ENCODE measurements at places on chromosomes 12 and 14.

GRCh38 chr12:48750215-48750614, 33.7 kb upstream of the CCNT1 start:
- no peak for DNase-seq

DNA sequence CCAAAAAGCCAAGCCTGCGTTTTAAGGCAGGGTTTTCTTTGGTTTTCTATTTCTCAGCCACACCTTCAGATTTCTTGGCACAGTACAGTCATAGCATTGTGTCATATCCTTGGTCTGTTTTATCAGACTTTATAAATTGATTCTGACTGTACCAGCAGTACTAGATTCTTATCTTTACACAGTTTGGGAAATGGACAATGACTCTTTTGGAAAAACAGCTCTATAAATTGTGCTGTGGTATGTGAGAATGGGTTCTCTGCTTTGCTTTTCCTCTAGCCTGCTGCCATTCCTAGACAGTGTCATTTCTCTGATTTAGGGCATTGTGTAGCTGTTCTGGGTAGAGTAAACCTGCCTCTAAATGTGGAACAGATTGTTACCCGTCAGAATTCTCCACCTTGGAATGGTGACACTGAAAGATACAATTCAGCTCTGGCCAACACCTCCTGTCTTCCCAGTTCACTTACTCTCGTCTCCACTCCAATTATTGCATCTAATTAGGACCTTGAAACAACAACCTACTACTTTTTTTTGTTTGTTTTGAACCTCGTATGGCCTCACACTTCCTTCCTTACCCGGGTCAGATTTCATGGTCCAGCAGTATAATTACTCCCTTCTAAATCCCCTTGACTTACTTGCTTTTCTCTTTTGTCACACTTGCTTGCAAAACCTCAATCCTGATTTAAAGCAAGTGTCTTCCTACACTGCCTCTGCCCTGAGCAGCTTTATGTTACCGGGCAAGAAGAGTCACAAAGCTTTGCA, 226.3 kb downstream of the ERC1 start:
- DNase-seq: no peak

GRCh38 chr14:52609445-52610044, 56.9 kb downstream of the GPR137C start:
- DNase-seq: no peak

DNA sequence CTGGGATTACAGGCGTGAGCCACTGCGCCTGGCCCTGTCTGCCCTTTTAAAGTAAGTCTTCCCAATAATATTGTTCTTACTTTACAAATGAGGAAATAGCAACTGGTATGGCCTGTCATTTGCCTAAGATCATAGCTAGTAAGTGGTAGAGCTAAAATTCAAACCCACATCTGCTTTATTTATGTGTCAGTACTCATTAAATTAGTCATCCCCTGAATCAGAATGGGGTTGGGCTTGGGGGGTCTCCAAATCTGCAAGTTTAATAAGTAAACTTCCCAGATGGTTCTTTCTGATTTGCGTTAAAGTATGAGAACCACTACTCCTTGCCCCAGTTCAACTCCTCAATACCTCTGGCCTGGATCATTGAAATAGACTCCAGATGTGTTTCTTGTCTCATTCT, 96.2 kb downstream of the FAR2 start:
- no peak for DNase-seq

- DNase-seq: no peak
Observed at GRCh38 chr12:3726456-3726855, 26.5 kb downstream of the CRACR2A start.

DNA sequence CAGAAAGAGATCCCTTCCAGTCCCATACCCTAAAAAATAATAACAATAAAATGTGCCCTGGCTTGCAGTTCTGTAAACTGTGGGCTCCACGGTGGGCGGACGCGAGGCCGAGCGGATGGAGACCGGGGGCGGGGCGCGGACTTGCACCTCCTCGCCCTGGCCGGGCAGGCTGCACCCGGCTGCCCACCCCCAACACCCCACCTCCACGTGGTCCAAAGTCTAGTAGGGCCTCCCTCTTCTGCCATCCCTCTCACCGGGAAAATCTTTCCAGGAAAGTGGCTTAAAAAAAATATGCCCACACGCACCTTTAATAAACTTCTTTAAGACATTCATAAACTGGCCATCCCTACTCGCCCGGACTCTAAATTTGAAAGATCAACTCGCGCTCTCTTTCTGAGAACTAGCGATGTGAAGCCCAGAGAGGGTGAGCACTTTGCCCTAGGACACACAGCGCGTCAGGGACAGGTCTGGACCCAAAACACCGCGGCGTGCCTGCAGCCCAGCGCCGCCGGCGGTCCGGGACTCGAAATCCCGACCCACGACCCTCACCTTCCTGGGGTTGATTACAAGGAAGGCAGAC, 1.9 kb upstream of the BCL11B start:
- no peak for DNase-seq

DNA sequence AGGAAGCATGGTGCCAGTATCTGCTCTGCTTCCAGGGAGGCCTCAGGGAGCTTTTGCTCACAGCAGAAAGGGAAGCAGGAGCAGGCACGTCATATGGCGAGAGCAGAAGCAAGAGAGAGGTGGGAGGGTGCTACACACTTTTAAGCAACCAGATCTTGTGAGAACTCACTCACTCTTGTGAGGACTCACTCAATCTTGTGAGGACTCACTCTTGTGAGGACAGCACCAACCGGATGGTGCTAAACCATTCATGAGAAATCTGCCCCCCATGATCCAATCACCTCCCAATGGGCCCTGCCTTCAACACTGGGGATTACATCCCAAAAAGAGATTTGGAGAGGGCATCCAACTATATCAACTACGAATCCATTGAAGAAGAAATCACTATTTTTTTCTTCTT, 34.3 kb upstream of the LMNTD1 start:
- no peak for DNase-seq

DNA sequence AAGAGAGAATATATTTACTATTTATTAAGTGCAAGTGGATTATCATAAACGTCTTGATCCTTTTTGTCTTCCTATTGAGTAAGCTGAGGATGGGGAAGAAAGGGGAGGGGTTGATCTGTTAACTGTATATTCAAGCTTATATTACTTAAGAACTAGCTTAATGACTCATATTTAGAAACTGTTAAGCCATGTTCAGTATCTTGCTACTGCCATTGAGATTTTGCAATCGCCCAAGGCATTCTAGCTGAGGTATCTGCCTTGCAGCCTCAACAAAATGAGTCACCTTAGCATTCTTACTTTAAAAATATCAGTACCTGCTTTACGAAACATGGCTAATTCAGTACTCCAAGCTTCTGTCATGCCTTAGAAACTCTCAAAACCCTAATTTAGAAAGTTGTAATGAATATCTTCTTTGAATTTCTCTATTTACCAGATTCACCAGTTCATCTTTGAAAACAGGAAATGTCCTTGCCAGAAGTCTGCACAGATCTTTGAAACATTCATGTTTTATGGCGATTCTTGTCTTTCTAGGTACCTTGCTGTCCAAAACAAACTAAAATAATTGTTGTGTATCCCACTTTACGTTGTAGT, 76.1 kb downstream of the ALG10B start:
- DNase-seq: no peak

DNA sequence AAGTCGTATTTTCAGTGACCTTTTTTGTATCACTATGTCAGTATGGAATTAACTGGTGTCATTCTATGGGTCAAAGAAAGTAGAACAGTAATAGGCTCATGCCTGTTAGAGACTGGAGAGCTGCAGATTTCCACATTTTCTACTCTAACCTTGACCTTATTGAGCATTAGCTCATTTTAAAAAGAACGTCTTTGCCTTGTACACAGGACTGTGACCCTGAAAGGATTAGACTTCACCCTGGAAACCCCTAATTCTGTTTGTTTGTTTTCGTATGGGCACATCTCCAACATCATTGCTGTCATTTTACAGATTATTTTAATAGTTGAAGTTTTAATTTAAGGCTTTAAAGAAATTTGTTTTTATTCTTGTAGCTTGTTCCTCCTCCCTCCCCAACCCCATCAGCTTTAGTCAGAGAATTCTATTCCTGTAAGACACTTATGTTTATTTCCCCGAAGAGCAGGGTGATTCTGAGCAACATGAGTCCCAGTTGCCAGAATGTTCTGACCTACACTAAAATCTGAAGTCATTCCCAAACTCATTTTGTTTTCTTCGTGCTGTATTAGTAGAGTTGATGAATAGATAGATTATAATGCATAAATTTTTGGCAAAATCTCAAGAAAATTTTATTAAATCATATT, 451.3 kb downstream of the FOXG1 start:
- no peak for DNase-seq

All from T-helper 2 cell (primary cell).